Stimulated activated CD8-positive, alpha-beta memory T cell treated with anti-CD3 and anti-CD28 coated beads, Interleukin-4, amount 100 ng/mL, for 4 hours (primary cell): ENCODE measurements at places on chromosomes 3 and 15.

GRCh38 chr15:65086680-65087111, 10.2 kb downstream of the KBTBD13 start:
- DNase-seq: no peak

DNA sequence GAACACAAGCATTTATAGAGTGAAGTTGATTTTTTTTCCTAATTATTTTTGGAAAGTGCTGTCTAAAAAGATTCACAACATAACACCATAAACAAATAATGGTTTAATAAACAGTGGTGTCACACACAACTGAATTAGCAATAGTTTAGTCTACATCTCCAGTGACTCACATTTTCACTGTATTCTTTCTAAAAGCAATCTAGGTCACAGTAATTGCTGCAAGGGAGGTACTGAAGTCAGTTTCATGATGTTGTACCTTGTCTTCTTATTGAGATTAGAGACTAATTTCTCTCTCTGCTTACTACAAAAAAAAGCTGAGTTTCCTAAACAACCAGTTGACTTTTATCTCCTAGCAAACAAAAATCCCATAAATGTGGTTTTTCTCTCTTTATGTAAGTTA, 29.6 kb downstream of the PLSCR4 start:
- DNase-seq: no peak

DNA sequence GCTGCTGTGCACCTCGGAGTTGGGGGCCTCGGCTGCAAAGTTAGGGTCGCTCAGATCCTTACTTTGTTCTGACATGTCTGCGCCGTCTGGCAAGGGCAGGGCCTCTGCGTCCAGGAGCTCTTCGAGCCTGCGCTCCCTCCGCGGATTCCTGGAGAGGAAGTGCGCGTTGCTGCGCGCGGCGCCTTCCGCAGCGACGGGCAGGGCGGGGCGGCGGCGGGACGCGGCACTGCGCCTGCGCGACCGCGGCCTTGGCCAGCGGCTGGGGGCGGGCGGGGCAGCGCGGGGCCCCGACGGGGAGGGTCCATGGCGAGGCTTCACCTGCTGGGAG, at the start of gene NDN:
NDN (minus strand) TSS at position 163 of the 328 bp plus-strand sequence; CDS start at position 75, 88 bp downstream.
- DNase-seq: no peak

GRCh38 chr15:31503758-31504461, 177.3 kb downstream of the KLF13 start:
- no peak for DNase-seq
